ENCODE measurements at places on chromosomes 13 and 19.

- H3K4me1 ChIP-seq, result no peaks in the 10 kb centered on the region
- H3K36me3 ChIP-seq, result no peaks in the 10 kb centered on the region
- H3K27me3 ChIP-seq, result no peaks in the 10 kb centered on the region
- no peak for DNase-seq
- no peak overlapping the region for H3K27ac ChIP-seq
- no peak overlapping the region for H3K4me3 ChIP-seq
Observed at GRCh38 chr13:55245005-55245644, 1895.6 kb upstream of the PRR20A start.

DNA sequence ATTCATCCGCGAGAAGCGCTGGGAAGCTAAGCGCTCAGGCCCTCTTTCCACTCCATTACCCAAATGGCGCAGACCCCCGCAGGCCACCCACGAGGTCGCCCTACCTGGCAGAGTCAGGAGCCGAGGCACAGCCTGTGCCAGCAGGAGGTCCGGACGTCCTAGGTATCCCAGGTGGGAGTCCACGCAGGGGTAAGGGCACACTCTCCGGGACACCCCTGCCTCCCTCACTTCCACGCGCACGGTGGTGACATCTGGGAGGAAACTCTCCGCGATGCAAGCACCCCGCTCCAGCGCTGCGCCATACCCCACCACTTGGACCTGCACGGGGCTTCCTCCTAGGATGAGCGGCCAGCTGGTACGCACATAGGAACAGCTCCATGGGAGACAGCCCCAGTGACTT is 95.1 kb upstream of the ARHGEF7 start:
- no peaks in the 10 kb centered on the region for H3K27me3 ChIP-seq
- no peaks in the 10 kb centered on the region for H3K4me1 ChIP-seq
- H3K36me3 ChIP-seq, result no peaks in the 10 kb centered on the region
- H3K4me3 ChIP-seq, result no peak overlapping the region

- DNase-seq, result peak; percentile 56
- H3K4me1 ChIP-seq, result peaks cover 27% of the 10 kb centered on the region
- no peaks in the 10 kb centered on the region for H3K27me3 ChIP-seq
- no peak overlapping the region for H3K4me3 ChIP-seq
- H3K36me3 ChIP-seq, result peaks cover 22% of the 10 kb centered on the region
- H3K27ac ChIP-seq, result peak overlapping the region; percentile 49
Observed at GRCh38 chr19:873084-873483, 13.6 kb downstream of the CFD start.

DNA sequence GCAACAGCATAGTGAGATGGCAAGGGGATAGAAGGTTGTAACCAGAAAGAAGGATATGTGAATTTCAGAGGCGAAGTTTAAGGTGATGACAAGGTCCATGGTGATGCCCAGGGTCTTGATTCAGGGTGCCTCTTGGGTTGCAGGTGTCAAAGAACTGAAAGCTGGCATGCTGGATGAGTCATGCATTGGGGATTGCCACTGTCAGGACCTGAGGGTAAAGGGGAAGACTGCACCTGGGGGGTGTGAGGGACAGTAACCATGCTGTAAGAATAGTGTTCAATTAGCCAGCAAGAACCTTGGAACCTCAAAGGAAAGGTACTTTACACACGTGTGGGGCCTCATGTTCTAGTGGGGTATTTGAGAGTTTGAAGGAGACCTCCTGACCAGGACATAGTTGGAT is 279.6 kb downstream of the SLC7A1 start:
- H3K36me3 ChIP-seq, result no peaks in the 10 kb centered on the region
- DNase-seq, result no peak
- H3K27me3 ChIP-seq, result no peaks in the 10 kb centered on the region
- H3K4me1 ChIP-seq, result no peaks in the 10 kb centered on the region
- no peak overlapping the region for H3K4me3 ChIP-seq

DNA sequence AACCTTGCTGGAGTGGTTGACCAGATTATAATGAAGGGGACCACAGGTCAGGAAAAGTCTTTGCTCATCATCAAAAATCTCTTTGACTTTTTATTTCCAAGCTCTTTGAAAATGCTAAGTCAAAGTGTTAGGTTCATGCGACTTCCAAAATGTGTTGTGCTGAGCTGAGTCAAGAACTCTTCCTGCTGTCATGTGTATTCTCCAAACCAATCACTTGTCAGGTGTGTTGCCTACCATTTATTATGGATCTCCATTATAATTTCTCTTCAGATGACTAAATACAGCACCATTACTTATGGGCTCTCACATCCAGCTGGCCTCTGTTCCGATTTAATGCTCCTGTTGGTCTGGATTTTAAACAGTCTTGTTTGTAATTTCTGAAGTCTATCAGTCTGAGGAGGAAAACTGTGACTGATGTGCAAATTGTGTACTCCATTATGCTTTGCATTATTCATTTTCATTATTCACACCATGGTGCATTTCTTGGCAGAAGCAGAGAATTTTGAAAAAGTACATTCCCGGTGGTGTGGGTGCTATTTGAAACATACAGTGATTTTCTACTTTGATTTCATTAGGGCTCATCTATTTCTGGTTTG is 562.5 kb downstream of the LMO7 start:
- H3K4me3 ChIP-seq, result no peak overlapping the region
- H3K27ac ChIP-seq, result no peak overlapping the region
- H3K27me3 ChIP-seq, result no peaks in the 10 kb centered on the region
- no peak for DNase-seq

DNA sequence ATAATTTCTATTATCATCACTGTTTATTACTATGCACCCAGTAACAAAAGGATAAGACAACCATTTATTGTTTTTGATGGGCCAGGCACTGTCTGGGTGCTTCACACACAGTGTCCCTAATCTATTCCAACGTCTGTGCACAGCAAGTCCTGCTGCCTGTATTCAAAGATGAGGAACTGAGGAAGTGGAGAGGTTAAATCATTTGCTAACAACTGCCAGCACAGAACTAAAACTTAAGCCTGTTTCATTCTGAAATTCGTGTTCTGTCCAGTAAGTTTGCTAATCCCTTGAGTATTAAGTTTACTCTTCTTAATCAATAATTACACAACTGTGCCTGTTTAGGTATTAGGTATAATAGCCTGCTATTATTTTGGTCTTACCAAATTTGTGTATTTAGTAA is 41.9 kb downstream of the TEX26 start:
- no peak for DNase-seq
- no peak overlapping the region for H3K4me3 ChIP-seq
- no peaks in the 10 kb centered on the region for H3K36me3 ChIP-seq
- no peak overlapping the region for H3K27ac ChIP-seq

DNA sequence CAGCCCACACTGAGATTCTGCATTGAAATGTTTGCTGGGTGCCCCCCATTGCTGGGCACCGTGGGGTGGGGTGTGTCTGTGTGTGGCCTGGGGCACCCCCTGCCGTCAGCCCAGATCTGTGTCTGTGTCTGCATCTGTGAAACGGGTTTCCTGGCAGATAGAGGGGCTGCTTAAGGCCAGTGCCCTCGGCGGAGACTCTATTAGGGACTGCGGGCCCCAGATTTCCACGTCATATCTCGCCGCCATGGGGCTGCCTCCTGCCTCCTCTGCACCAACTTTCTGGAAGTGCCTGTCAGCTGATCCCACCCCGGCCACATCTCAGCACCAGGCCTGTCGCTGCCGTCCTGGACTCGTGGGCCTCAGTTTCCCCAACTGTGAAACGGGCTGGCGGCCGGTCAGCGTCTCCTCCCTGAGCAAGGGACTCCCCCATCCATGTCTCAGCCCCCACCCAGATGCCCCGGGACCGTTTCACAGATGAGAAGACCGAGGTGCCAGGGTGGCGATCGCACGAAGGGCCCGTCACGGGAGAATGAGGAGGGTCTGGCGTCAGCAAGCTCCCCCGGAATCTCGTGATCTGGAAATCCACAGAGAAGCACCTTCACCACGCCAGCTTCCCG is 21.4 kb downstream of the ARID3A start:
- DNase-seq, result no peak
- H3K27ac ChIP-seq, result peak overlapping the region; percentile 73
- no peaks in the 10 kb centered on the region for H3K27me3 ChIP-seq
- no peak overlapping the region for H3K4me3 ChIP-seq
- peaks cover 19% of the 10 kb centered on the region for H3K4me1 ChIP-seq
- H3K36me3 ChIP-seq, result no peaks in the 10 kb centered on the region

DNA sequence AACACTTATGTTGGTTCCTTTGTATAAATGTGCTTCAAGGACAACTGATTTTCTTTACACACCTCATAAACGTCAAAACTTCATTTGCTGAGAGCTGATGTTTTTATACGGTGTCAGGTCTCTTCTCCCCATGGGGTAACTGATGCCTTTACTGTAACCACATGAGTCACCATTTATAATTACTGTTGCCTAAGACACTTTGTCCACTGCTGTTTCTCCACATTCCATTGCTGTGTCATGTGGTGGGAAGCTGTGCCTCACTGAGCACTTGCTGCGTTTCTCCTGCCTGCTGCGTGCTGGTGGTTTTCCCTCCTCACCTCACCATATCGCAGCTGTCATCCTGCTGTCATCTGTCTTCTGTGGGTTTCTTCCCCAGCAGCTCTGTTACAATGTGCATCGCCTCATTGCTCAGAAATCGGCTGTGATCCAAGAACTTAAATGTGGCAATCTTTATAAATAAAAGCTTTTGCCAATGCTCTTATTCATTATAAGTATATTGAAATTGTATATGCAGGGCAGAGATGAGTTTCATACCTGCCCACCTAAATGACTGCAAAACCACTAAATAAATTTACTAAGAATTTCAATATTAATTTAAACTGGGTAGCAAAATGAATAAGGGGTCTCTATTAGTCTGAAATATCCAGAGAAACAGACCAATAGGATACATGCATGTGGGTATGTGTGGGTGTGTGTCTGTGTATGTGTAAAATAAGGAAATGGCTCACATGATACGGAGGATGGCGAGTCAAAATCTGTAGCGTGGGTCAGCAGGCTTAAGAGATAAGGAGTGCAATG is 547.0 kb upstream of the SLITRK5 start:
- no peak overlapping the region for H3K4me3 ChIP-seq
- H3K4me1 ChIP-seq, result no peaks in the 10 kb centered on the region
- no peaks in the 10 kb centered on the region for H3K27me3 ChIP-seq
- H3K27ac ChIP-seq, result no peak overlapping the region
- DNase-seq, result no peak
- H3K36me3 ChIP-seq, result no peaks in the 10 kb centered on the region

GRCh38 chr19:50357178-50358100 is 8.0 kb downstream of the NAPSA start:
- peak; percentile 28 for DNase-seq
- H3K27me3 ChIP-seq, result no peaks in the 10 kb centered on the region
- H3K27ac ChIP-seq, result peak overlapping the region; percentile 60
- peak overlapping the region; percentile 40 for H3K4me3 ChIP-seq
- H3K4me1 ChIP-seq, result peaks cover 25% of the 10 kb centered on the region
- no peaks in the 10 kb centered on the region for H3K36me3 ChIP-seq
